ENCODE measurements at places on chromosomes 1 and 21.

GRCh38 chr1:9589719-9590157 lies 1.0 kb downstream of the TMEM201 start:
- DNase-seq: no peak

GRCh38 chr1:193537266-193538002 lies 351.0 kb upstream of the B3GALT2 start:
- DNase-seq: no peak

DNA sequence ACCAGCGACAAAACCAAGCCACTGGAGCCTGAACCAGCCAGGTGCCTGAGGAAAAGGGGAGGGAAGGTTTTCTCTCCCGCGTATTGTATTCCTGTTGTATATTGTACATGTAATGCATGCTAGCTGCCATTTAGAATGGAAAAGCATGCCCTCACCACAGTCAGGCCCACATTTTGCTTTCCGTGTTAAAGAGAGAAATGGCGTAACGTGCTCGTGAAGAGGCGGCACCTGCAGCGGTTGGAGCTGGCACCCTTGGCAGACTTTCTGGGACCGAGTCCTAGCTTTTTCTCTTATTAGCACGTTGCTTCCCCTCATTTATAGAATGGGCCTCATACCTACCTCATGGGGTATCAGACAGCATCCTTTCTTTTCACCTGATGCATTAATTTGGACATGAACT lies 135.3 kb upstream of the IRF2BP2 start:
- no peak for DNase-seq

GRCh38 chr1:155103325-155103724 lies 24.4 kb upstream of the EFNA1 start:
- DNase-seq: no peak

GRCh38 chr1:32020339-32020738 lies 6.7 kb downstream of the KHDRBS1 start:
- no peak for DNase-seq
